ENCODE measurements at places on chromosomes 11 and 22.
A peak's percentile ranks its signal among the peaks of the same experiment; 100 is the strongest.

DNA sequence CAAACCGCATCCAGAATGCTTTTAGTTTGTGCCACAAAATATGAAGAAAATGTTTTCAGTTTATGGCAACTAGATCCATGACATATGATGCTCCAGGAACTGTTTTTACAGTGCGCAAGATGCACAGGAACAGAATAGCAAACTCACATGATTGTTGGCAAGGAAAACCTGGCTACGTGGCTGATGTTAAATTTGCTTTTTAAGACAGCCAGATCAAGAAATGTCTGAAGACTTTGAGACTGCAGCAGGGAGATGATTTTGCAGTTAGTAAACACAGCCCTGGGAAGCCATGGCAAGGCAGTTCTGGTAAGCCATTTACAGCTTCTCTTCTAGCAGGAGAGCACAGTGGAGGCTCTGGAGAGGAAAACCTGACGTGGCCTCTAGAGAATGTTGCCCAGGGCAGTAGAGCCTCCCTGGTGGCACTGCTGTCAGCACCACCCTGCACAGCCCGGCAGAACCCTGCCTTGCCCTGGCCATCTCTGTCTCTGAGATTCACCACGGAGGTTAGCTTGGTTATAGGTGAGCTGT, 69.8 kb upstream of the TNRC6B start:
- DNase-seq: peak; percentile 32

- DNase-seq: no peak
These were observed 85.3 kb upstream of the OR9Q1 start for GRCh38 chr11:57938351-57938750.

GRCh38 chr11:105718641-105719040, 108.8 kb downstream of the GRIA4 start:
- DNase-seq: no peak

DNA sequence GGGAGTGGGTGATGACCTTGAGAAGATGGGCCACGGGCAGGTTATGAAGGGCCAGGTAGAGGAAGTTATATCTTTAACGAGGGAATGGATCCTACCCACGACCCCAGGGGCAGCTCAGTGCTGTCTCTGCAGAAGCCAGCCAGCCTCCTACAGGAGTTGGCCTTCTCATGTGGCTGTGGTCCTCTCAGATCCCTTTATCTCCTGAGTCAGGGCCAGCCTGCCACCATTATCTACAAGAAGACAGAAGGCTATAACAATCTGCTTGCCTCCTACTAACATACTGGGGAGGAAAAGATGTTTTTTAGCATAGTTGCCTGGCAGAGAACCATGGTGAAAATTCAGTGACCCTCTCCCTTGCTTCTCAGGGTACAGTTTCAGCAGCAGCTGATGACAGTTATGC, 7.0 kb upstream of the YWHAH start:
- no peak for DNase-seq

DNA sequence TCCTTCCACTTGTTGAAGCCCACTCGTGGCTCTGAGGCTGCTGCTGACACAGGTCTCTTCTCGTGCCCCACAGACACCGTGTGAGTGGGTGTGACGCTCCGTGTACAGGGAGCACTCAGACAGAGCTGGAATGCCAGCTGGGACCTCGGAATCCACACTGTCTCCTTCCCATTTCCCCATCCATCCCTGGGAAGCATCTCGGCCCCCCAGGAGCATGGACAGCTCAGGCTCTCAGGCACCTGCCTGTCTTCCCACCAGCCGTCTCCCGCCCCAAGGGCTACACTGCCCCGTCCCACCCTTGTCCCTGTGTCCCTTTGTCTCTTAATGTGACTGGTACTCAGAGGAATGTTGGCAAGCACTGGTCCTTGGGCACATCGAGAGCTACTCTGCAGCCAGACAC, 63.8 kb downstream of the ARHGAP8 start:
- no peak for DNase-seq

- DNase-seq: peak; percentile 98
These were observed at the start of gene RBFOX2 for GRCh38 chr22:36028646-36029405. RBFOX2 (minus strand) TSS chr22:36028824; CDS start chr22:36028425, 399 bp downstream.

- DNase-seq: no peak
These were observed 3.7 kb downstream of the GRIK4 start for GRCh38 chr11:120515186-120515723.
